ENCODE measurements at places on chromosomes 4 and X.

- DNase-seq: no peak
Observed at GRCh38 chr4:98662055-98662453, 3.6 kb upstream of the TSPAN5 start.

DNA sequence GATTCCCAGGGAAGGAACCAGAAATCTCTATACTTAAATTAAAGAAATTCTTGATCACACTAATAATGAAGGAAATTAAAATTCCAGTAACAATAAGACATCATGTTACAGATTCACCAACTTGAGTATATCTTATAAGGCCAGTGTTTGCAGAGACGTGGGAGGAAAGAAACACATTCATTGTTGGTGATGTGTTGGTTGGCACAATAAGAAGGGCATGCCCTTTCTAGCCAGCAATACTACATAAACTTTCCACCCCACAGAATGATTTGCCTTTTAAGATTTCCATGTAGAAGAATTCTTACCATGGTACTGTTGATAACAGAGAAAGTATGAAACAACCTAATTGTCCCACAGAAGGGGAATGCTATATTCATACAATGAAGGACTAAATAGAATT is 581.5 kb downstream of the STIM2 start:
- no peak for DNase-seq

DNA sequence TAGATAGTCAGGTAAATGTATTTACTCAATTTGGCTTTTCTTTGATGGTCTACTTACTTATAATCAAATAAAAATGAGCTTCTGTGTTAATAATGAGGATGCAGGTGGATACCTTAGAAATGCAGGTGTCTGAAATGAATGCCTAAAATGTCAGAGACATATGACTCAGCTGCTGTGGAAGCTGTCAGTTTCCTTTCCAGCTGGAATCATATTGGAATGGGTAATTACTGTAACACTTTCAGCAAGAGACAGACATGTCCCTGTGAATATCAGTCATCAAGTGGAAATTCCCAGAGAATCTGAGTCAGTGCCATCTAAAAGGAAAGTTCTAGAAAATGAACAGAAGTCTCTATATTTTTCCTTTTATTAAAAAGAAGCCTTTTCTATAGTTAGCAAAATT is 783.0 kb upstream of the AADAT start:
- DNase-seq: no peak

DNA sequence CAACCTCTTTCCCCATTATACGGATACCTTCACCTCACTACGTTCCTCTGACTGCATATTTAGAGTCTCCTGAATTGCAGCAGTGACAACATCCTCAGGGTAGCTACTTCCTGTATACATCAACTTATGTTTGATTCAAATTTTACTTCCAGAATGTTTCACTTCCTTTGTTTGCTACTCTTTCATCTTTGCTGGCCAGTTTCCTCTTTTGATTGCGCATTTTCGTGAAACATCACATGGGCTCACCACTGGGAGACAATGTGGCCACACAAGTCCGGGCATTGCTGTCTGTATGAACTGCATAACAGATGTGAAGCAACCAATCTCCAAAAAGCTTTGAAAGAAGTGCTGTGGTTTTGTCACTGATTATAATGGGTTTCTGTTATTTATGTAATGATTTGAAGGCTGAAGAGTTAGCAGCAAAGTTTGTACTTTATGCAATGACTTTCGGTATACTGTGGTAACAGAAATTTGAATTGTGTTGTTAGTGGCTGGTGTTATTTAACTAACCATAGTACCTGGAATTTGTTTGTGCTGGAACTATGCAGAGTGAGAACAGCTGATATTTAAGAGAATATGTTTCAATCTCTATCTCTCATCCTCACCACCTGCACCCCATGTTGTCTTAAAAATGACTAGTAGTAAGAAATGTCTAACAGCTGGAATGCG is 7.4 kb downstream of the SNCA start:
- DNase-seq: no peak

- no peak for DNase-seq
Observed at GRCh38 chr4:10765386-10765785, 80.8 kb upstream of the CLNK start.

- no peak for DNase-seq
Observed at GRCh38 chr4:159216834-159217233, 114.0 kb downstream of the RAPGEF2 start.

GRCh38 chr4:69749771-69750170 is 10.6 kb downstream of the SULT1B1 start:
- no peak for DNase-seq

DNA sequence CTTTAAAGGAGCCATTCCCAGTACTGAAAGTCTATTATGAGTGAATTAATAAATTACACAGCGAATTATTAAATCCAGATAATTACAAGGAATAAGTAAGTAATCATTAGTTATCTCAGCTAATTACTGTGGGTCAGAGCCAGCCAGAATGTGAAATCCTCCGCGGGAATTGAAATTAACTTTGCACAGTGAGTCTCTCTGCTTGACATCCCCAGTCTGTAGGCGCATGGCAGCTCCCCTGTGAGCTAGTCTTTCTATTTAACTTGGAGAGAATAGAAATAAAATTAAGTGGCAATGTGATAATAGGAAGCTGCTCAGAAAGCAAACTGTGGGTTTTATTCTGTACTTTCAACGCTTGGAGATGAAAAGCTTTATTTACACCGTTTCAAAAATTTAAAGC is 7.2 kb downstream of the POU4F2 start:
- DNase-seq: no peak

- peak; percentile 12 for DNase-seq
Observed at GRCh38 chr4:61994036-61994435, 793.9 kb downstream of the ADGRL3 start.

DNA sequence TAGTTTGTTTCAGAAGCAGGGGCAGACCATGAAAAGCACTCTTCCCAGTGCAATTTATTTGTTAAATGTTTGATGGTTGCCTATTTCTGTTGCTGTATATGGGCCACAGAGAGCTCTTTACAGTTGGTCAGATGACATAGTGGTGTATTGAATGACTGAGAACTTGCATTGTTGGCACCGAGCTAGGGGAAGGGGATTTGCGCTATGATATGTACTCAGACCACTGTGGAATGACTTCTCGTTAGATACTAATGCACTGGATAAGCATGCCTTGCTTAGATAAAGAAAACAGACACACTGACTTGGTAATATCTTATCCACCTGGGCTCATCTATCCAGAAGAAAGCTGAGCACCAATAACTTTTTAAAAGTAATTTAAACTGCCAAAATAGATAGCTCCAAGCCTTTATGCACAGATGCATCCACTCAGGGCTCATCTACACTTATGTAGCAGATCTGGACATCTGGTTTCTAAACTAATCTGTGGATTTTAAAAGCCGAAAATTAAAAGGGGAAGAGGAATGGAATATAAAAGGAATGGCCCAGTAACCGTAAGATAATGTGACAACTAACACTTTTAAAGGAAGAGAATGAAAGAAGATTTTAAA is 132.7 kb downstream of the GATB start:
- no peak for DNase-seq

- no peak for DNase-seq
Observed at GRCh38 chr4:25635501-25635900, 20.1 kb upstream of the SLC34A2 start.

- no peak for DNase-seq
Observed at GRCh38 chr4:140358281-140358680, 15.2 kb upstream of the SCOC start.

GRCh38 chr4:47374477-47374876 is 89.0 kb downstream of the COMMD8 start:
- DNase-seq: no peak

DNA sequence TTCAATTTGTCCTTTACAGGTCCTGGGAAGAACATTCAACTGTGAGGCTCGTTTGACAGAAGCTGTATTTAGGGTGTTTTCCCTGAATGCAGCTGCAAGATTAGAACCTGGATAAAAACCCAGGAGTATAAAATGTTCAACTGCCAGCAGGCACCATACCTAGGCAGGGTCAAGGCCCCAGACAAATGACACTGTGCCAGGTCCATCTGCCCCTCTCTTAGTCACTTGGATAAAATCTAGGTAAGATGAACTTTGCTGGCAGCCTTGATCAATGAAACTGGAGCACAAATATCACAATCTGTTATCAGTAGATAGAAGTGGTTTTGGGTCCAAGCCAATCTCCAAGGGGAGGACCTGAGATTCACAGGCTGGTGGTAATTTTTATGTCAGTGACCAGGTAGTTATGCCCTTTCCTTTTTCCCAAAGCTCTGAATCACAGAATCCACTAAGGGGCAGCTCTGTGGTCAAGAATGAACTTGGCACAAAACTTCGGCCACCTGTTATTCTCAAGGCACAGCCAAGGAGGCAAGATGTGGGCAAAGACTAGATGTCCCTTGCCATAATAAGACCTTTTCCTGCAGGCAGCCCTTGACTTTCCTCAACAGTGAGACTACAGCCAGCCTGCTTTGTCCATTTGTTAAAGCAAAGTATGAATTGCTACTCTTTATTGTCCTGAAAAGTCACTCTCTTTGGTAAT is 501.0 kb downstream of the PPARGC1A start:
- no peak for DNase-seq

Measured in fibroblast of skin of left biceps (primary cell).